ENCODE measurements at places on chromosomes 4 and X. TPM values are rescaled to one million over a fixed set of nuclear protein-coding genes. Genes with fewer than 3 reads are reported as not detected.

DNA sequence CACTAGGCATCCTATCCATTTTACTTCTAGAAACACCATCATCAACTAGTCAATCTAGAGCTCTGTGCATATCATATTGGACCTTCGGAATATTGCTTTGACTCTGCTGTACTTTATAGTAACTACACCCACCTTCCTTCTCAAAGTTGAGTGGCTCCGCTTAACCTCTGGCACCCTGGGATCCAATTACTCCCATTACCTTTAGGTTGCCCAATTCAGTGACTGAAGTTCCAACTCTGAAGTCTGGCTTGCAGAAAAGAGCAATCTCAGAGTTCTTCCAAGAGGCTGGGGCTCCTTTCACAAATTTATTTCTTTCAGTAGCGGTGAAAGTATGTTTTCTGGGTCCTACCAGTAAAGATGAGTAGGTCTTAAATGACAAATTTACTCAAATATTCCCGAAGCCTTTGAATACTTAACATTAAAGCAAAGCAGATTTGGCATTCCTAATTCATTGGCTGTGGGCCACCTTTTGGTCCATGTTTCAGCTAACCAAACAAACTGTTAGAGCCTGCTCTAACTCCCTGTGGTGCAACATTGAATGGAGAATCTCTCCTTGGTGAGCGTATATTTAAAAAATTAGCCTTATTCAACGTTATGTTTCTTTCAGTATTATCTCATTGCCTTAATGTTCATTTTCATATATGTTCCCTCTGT is 1215.8 kb downstream of the RAPGEF2 start:
- DNase-seq: no peak

DNA sequence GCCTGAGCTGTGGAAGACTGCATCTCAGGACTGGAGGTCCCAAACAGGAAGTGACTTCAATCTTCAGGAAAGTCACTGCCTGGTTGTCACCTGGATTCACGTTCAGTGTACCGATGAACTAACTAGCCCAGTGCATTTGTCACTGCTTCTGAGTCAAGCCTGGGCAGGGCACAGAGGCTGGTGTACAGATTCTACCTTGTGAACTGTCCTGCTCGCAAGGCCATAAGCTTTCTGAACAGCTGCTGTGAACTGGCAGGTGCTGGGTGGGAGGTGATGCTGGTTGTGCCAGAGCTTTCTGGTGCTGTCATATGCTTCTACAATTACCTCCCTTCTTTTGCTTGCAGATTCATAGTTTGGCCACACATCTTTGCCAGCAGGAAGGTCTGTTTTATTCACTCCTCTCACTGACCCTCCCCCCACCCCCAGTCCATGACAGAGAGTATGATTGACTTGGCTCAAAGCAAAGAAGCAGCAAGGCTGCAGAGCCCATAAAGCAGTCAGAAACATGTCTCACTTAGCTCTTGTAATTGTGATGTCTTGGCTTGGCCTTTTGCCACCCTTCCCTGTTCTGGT is 40.5 kb downstream of the ZCCHC12 start:
- no peak for DNase-seq

DNA sequence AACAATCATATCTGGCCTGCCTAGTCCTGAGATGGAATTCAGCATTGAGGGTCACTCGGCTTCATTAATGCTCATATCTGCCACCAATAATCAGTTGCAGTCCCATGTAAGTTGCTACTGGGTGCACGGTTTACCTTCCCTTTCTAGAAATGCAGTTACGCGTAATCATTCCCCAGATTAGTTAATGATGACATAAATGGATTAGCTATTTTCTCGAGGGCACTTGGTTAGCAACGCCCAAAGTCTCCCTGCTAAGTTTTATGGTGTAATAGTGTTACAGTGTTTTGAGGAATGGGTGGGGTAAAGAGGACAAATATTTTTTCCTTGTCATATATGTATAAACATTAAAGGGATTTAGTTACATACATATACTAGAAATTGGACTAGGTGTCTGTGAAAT is 118.8 kb downstream of the MID1 start:
- no peak for DNase-seq

DNA sequence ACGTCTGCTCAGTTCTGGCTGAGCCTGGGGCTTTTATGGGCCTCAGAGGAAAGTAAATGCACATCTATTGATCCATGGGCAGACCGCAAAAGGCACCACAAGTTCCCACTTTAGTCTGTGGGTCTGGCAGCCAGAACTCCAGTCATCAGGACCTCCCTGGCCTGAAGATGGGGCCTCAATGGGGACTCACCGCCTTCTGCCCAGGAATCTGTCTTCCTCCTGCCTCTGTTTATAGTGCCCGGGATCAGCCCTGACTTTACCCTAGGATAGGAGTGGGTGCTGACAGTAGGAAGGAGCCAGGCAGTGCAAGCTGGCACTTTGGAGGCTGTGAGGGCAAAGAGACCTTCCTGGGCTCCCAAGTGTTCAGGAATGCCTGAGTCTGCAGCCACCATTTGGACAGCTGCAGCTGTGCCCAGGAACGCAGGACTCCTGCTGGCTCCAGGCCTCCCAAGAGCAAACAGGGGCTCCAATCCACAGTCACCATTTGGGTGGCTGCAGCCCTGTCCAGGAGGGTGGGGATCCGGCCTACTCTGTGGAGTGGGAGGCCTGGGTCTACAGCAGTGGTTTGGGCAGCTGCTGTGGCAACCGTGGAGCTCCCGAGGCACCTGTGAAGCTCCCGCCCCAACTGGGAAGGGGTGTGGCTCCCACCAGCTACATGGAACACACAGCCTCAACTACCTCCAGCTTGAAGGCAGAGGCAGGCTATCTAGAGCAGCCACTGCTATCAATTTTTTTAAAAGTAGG is 1440.9 kb upstream of the ADGRL3 start:
- no peak for DNase-seq

The TCEAL6 gene
- total RNA-seq: not detected

The HDX gene
- total RNA-seq: 5.1 TPM

The NAP1L2 gene
- not detected for total RNA-seq
